ENCODE measurements at places on chromosomes 2 and 18. TPM values are rescaled to one million over a fixed set of nuclear protein-coding genes. Genes with fewer than 3 reads are reported as not detected.

- no peaks in the 10 kb centered on the region for H3K36me3 ChIP-seq
- H3K27me3 ChIP-seq, result peaks cover 16% of the 10 kb centered on the region
- H3K27ac ChIP-seq, result peak overlapping the region; percentile 70
- H3K4me1 ChIP-seq, result peaks cover 10% of the 10 kb centered on the region
- H3K4me3 ChIP-seq, result no peak overlapping the region
- DNase-seq, result no peak
These were observed 22.3 kb downstream of the DOK1 start for GRCh38 chr2:74576863-74577229.

DNA sequence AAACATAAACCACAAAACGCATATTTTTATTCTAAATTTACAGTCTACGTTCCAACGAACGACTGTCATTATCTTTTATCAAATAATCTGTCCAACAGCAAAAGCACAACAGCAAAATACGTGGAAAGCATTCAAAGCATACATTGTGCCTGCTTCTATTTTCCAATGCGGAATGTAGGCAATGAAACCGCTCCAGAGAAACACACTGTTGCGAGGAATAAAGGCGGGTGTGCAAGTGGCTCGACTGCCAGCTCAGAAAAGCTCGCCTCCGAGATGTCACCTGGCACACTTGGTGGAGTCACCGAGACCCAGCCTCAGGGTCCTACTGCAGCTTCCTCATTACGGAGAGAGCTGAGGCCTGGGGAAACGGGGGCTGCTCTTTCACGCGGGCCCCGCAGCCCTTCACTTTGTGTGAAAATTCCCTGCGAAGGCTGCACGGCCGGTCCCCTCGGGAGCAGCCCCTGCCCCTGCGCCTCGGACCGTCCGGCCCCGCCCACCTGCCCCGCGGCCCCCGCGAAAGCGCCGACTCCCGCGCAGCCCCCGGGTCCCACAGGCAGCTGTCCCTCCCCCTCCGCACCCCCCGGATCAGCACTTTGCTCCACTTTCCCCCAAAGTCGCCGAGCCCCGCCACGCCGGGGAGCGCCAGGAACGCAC, 752 bp downstream of the MGAT4A start:
- H3K27ac ChIP-seq, result peak overlapping the region; percentile 90
- no peaks in the 10 kb centered on the region for H3K27me3 ChIP-seq
- H3K36me3 ChIP-seq, result no peaks in the 10 kb centered on the region
- peak; percentile 31 for DNase-seq
- peaks cover 72% of the 10 kb centered on the region for H3K4me1 ChIP-seq

GRCh38 chr2:46131-46470, 204 bp downstream of the FAM110C start:
- no peaks in the 10 kb centered on the region for H3K36me3 ChIP-seq
- H3K27me3 ChIP-seq, result peaks cover 71% of the 10 kb centered on the region
- no peak for DNase-seq
- H3K4me1 ChIP-seq, result peaks cover 30% of the 10 kb centered on the region

GRCh38 chr18:11946756-11947155, 34.6 kb upstream of the IMPA2 start:
- peak overlapping the region; percentile 73 for H3K4me3 ChIP-seq
- peaks cover 23% of the 10 kb centered on the region for H3K4me1 ChIP-seq
- DNase-seq, result no peak

DNA sequence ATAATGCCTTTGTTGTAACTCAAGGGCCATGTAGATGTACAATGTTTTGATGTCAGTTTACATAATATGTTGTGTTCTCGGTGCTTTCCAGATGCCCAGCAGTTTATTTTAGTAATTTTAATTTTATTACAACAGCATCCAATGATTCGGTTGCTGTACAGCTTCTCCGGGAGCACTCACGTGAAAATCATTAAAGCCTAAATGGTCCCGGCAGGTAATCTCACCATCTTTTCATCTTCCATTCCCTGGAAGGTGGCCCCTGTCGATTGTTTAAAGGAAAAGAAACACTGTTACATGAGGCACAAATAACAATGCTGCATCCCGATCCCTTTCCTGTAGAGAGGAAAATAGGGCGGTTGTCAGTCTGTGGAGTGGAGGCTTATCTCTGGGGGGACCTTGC, 498.1 kb downstream of the SLC4A3 start:
- no peaks in the 10 kb centered on the region for H3K36me3 ChIP-seq
- no peaks in the 10 kb centered on the region for H3K27me3 ChIP-seq
- H3K27ac ChIP-seq, result no peak overlapping the region
- no peak for DNase-seq
- H3K4me3 ChIP-seq, result no peak overlapping the region
- H3K4me1 ChIP-seq, result no peaks in the 10 kb centered on the region

- H3K27me3 ChIP-seq, result no peaks in the 10 kb centered on the region
- H3K4me1 ChIP-seq, result peaks cover 30% of the 10 kb centered on the region
- no peak overlapping the region for H3K4me3 ChIP-seq
- DNase-seq, result no peak
These were observed 111.8 kb downstream of the TTC27 start for GRCh38 chr2:32739664-32740063.

MORN2 gene
- 23.9 TPM for total RNA-seq

DPP4 gene
- total RNA-seq, result 4.4 TPM

GRCh38 chr2:1641523-1641922, 102.8 kb downstream of the PXDN start:
- peaks cover 21% of the 10 kb centered on the region for H3K4me1 ChIP-seq
- H3K4me3 ChIP-seq, result no peak overlapping the region
- peak overlapping the region; percentile 2 for H3K27ac ChIP-seq
- DNase-seq, result no peak
- peaks cover 49% of the 10 kb centered on the region for H3K36me3 ChIP-seq

EHD3 gene
- 29.7 TPM for total RNA-seq

GRCh38 chr18:49059028-49059834, 108.5 kb upstream of the SMAD7 start:
- peaks cover 31% of the 10 kb centered on the region for H3K4me1 ChIP-seq
- H3K27me3 ChIP-seq, result no peaks in the 10 kb centered on the region
- no peaks in the 10 kb centered on the region for H3K36me3 ChIP-seq
- DNase-seq, result no peak
